Testis (tissue), 5 donors: ENCODE measurements at places on chromosomes 7 and 10. TPM values are rescaled to one million over a fixed set of nuclear protein-coding genes. Genes with fewer than 3 reads are reported as not detected.
A peak's percentile ranks its signal among the peaks of the same experiment; 100 is the strongest.

DNA sequence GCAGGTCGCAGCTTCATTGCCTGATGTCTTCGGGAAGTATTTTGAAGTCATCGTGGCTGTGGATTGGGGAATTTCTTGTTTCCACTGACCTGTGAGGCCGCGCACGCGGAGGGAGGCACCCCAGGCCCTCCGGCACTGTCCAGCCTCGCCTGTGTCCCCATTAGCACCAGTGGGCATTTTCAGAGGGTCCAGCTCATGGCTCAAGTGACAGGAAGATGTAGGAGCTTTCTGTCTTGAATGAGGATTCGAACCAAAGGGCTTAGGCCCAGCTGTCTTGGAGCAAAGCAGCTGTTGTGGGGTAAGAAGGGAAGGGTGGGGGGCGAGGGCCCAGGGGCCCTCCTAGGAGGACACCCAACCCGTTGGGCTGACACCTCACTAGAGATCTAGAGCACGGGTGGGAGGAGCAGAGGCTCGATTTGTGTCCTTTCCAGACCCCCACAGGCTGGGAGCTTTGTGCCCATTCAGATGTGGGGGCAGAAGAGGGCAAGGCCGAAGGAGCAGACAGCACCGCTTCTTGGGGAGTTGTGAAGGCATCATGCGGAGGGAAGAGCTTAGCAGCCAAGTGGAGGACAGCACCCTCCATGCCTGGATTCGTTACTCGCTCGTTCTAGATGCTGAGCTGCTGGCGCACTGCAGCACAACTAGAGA lies 914 bp downstream of the ZNF37A start:
- no peak for DNase-seq

Gene AGBL3
- 13.9 TPM for polyA plus RNA-seq

GRCh38 chr10:87038786-87039185 lies 18.7 kb downstream of the FAM25A start:
- no peak for DNase-seq

DNA sequence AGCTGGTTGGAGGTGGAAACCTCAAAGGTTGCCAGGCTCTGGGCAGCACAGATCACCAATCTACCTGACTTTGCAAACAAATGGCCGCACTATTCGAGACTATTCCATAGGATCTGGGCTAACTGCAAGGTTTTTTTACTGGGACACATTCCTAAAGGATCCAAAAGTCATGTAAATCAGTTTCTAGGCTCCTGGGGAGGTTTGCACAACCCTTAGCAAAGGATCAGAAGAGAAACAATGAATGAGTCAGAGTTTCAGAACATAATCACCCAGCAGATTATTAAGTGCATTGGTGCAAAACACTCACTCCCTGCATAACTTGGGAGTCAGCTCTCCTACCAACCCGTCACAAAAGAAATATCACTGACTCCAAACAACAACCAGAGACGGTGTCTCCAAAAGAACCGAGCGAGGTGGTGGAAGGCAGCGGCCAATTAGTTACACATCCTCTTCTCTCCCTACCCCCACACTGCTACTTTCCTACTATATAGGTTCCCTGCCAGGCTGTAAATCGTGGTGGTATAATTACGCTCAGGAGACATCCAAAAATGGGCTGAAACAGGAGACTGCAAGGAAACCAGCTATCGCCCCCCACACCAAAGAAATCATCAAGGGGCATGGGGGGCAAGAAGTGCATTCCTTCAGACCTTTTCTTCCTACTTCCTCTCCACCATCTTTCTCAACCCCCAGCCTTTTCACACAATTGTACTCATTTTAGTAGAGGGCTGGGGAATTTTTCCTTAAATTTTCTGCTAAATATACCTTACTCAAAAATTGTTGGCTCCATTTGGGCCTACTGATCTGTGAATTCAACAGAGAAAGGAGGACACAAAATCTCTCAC lies 3.2 kb downstream of the UBE2H start:
- DNase-seq = peak; percentile 34

GRCh38 chr7:141617280-141617679 lies 66.1 kb downstream of the AGK start:
- no peak for DNase-seq

DNA sequence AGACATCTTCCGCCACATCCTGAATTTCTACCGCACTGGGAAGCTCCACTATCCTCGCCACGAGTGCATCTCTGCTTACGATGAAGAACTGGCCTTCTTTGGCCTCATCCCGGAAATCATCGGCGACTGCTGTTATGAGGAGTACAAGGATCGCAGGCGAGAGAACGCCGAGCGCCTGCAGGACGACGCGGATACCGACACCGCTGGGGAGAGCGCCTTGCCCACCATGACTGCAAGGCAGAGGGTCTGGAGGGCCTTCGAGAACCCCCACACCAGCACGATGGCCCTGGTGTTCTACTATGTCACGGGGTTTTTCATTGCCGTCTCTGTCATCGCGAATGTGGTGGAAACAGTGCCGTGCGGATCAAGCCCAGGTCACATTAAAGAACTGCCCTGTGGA lies 1.9 kb downstream of the KCND2 start:
- no peak for DNase-seq

GRCh38 chr10:127498087-127498486 lies 51.0 kb upstream of the NPS start:
- no peak for DNase-seq

Gene COBL
- 9.2 TPM for polyA plus RNA-seq

- DNase-seq = no peak
Observed at GRCh38 chr10:69096045-69096444, 8.1 kb downstream of the SRGN start.

Gene HOXA1
- polyA plus RNA-seq = 0.16 TPM

- no peak for DNase-seq
Observed at GRCh38 chr7:81244224-81244623, 325.4 kb upstream of the SEMA3C start.

GRCh38 chr10:14056610-14057332 lies 274.0 kb downstream of the FRMD4A start:
- no peak for DNase-seq

GRCh38 chr7:34430456-34430855 lies 227.6 kb upstream of the NPSR1 start:
- peak; percentile 62 for DNase-seq

Gene GDF10
- polyA plus RNA-seq = 17.7 TPM

DNA sequence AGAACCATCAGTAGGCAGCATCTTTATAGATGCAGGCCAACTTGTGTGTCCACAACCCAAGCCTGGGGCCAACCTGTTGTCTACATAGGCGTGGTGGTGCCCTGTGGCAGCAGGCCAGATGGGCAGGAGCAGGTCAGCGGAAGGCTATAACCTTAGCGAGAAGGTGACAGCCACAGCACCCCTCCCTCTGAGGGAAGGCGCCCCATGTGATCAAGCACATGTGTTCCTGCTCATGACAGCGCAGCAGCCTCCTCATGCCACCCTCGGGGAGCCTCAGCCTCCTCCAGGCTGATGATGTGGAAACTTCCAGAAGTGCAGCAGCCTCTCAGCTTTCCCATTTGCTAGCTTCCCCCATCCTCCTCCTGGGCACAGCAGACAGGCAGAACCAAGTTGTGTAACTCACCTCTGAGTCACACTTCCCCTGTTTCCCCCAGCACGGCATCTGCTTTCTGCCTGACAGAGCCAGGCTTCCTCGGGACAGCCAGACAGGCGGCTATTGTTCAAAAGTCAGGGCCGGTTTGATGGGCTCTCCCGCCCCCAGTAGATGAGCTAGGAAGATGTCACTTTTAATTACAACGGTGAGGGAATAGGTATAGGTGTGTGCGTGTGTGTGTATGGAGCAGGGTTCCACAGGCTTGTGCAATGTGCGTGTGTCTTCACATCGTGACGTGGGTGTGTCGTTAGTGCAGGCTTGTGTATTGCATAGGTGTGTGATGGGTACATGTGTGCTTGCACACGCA lies 312.0 kb upstream of the ZMIZ1 start:
- DNase-seq = peak; percentile 43
